ENCODE measurements at places on chromosomes 11 and 22.

DNA sequence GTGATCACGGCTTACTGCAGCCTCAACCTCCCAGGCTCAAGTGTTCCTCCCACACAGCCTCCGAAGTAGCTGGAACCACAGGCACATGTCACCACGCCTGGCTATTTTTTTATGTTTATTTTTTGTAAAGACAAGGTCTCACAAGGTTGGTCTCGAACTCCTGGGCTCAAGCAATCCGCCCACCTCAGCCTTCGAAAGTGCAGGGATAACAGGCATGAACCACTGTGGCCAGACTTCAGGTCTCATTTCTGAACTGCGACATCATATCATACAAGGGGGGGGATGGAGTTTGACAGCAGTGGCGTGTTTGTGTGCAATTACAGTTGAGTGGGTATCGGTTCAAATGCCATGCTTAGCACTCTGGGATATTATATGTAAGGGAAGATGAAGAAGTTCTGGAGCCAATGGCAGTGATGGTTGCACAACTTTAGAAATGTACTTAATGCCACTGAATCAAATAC lies 6.9 kb downstream of the NAALADL1 start:
- DNase-seq, result no peak

GRCh38 chr11:103940551-103940950 lies 95.9 kb upstream of the DDI1 start:
- DNase-seq, result peak; percentile 4

DNA sequence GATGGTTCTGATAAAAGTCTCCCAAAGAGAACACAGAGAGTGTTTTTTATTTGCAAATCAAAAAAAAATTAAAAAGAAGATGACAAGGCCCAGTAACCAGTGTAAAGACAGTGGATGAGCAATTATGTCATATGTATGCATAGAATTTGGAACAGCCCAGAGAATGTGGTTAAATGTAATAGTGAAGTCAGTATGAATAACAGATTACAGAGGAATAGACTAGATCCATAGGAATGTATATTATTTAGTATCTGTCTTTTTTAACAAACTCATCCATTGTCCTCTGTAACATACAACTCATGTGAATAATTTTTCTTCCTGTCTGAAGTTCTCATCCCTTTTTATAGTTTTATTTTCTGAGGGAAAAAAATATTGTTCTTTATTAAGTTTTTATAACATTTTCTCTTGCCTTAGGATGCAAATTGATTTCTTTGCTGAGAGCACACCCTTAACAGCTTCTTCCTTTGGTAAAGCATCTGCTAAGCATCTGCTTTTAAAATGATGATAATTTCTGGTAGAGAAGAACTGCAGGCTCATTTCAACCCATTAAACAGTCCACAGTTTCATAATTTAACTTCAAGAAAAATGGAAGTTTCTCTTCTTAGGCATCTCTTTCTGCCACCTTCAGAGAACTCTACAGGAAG lies 266.5 kb upstream of the MTNR1B start:
- DNase-seq, result no peak

GRCh38 chr11:82533628-82534327 lies 199.9 kb downstream of the FAM181B start:
- DNase-seq, result no peak

- DNase-seq, result no peak
These were observed 6.8 kb downstream of the SAC3D1 start for GRCh38 chr11:65047581-65048422.

GRCh38 chr11:46778416-46778815 lies 59.4 kb downstream of the F2 start:
- DNase-seq, result no peak

DNA sequence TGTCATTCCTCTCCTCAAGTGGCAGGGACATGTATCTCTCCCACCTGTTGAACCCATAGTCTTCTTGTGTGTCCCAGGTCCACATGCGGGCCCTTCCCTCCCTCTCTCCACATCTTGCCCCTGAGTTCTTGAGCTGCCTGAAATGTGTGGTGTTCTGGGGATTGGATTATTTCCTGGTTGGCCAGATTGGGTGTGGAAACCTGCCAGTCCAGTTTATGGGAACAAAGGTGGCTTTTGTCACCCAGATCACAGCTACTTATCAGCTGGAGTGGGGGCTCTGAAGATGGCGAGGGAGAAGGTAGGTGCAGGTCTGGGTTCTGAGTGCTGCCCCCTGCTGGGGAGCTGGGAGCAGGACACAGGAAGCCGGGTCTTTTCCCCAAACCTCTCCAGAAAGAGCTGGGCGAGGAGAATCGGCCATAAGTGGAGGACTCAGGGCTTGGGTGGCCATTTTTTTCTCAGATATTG lies 14.2 kb downstream of the DTX4 start:
- DNase-seq, result no peak

- no peak for DNase-seq
These were observed 172.7 kb downstream of the FAT3 start for GRCh38 chr11:92397221-92397755.

GRCh38 chr11:35112846-35113105 lies 26.2 kb upstream of the CD44 start:
- no peak for DNase-seq

GRCh38 chr22:37095113-37095512 lies 14.4 kb downstream of the TMPRSS6 start:
- DNase-seq, result no peak

- no peak for DNase-seq
These were observed 855.9 kb downstream of the TBC1D22A start for GRCh38 chr22:47618180-47619010.

GRCh38 chr11:27387362-27387761 lies 24.3 kb upstream of the CCDC34 start:
- DNase-seq, result no peak

DNA sequence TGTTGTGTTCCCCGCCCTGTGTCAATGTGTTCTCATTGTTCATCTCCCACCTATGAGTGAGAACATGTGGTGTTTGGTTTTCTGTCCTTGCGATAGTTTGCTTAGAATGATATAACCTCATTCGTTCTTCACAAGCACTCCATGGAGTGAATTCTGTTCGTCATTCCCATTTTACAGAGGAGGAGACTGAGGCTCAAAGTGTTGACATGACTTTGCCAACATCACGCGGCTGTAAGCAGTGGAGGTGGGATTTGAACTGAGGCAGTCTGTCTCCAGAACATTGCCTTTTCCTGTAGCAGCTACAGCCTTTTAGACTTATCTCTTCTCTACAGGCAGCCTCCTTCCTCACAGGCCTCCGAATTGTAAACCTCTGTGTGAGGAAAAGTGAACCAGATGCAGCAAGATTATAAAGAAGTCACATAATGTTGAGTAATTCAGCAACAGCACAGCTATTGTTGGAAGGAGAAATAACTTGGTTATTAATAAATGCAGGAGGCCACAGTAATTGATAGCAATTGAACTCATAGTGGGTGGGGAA lies 74.6 kb downstream of the MYO18B start:
- DNase-seq, result no peak

DNA sequence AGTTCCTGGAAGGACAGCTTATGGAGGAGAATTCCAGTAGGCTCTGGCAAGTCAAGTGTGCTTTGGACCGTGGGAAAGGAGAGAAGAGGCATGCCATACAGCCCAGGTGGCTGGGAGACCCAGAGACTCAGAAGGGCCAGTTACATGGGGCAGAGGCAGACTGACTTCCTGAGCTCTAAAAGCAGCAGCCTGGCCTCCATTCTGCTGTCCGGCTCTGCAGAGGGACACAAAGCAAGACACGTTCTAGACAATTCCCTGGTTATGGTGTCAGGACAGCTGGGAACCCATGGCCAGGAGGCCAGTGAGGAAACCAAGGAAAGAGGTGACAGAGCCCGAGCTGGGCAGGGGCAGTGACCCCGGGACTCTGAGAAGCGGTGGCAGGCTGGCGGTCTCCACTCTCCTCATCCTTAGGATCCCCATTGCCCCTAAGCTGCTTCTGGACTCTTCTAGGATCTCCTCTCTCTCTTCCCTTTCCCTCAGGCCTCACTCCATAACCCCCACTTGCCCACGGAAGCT lies 2.7 kb downstream of the CPT1B start:
- DNase-seq, result no peak

- no peak for DNase-seq
These were observed 11.3 kb downstream of the EED start for GRCh38 chr11:86255896-86256295.

- DNase-seq, result no peak
These were observed 1.2 kb downstream of the ELFN2 start for GRCh38 chr22:37425800-37426705.

DNA sequence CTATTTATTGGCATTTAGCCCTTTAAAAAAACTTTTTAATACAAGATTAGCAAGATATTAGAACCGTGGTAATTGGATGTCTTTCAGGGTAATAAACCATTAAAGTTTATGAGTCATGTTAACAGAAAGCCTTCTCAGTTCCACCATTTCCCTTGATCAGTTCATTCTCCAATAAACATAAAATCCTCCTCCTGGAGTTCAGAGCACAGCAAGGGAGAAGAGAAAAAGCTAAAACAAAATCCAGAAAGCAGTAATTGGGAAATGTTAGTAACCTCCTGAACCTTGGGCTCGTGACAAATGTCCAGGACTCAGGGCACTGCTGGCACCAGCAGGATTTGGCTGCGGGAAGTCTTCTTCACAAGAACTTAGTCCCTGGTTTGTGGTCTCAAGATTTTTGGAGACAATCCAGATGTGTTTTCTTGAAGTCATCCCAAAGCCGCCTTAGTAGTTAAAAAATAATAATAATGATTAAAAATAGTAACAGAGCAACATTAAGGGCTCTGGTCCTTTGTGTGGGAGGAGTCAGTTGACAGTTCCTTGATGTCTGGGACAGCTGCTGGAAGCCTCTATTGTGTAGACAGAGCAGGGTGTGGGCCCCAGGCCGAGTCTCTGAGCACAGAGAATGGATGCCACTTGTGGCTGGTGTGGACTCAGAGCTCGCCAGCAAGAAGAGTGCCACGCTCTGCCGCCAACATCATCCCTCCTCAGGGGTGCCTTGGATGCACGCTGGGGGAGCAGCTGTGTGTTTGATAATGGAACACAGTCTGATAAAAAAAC lies 43.4 kb upstream of the PITPNB start:
- DNase-seq, result no peak

GRCh38 chr11:70883973-70884623 lies 368.3 kb downstream of the SHANK2 start:
- DNase-seq, result no peak

- DNase-seq, result peak; percentile 17
These were observed 823 bp downstream of the CEP57 start for GRCh38 chr11:95790933-95791708.

- no peak for DNase-seq
These were observed 47.5 kb upstream of the CDON start for GRCh38 chr11:126109941-126110731.

DNA sequence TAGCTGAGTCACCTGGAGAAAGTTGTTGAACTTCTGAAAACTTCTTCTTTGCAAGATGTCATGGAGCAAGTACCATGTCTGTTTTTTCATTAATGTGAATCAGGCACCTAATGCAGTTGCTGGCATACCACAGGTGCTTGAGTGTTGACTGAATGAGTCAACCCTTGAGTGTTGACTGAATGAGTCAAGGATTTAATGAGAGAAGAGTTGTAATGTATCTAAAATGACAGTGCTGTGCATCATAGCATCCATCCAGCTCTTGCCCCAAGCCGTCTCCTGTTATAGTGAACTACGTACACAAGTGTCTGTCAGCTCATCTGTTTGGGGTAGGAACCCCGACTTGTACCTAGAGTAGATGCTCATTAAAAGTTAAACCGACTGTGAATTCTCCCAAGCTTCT lies 93.1 kb downstream of the CWC15 start:
- no peak for DNase-seq

- DNase-seq, result no peak
These were observed 82.2 kb upstream of the AKIP1 start for GRCh38 chr11:8828580-8829361.

DNA sequence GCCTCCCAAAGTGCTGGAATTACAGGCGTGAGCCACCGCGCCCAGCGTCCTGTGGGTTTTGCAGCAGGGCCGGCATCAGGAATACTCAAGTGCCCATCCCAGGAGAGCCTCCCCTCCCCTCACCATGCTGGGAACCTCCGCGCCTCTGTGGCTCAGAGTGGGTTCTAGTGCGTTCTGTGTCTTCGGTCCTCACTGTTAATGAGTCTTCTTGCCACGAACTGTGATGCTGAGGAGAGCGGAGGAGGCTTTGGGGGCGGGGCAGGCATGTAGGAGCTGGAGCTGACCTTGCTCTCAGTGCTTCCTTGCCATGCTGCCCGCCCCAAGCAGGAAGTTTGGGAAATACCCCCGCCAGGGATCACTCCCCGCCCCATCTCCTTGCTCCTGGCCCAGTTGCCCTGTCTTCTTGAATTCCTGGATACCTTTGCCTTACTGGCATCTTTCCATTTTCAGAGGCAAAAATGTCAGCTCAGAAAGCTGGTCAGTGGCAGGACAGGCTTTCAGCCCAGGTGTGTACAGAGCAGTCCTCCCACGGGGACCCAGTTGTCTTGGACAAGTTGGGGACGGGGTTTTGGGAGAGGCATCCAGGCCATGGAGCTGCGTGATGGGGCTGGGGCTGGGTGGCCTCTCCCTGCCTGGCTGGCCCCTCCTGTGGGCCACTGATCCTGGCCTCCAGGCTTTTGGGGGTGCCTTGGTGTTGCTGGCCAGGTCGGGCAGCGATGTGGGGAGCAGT lies 5.1 kb downstream of the GRAMD4 start:
- no peak for DNase-seq

DNA sequence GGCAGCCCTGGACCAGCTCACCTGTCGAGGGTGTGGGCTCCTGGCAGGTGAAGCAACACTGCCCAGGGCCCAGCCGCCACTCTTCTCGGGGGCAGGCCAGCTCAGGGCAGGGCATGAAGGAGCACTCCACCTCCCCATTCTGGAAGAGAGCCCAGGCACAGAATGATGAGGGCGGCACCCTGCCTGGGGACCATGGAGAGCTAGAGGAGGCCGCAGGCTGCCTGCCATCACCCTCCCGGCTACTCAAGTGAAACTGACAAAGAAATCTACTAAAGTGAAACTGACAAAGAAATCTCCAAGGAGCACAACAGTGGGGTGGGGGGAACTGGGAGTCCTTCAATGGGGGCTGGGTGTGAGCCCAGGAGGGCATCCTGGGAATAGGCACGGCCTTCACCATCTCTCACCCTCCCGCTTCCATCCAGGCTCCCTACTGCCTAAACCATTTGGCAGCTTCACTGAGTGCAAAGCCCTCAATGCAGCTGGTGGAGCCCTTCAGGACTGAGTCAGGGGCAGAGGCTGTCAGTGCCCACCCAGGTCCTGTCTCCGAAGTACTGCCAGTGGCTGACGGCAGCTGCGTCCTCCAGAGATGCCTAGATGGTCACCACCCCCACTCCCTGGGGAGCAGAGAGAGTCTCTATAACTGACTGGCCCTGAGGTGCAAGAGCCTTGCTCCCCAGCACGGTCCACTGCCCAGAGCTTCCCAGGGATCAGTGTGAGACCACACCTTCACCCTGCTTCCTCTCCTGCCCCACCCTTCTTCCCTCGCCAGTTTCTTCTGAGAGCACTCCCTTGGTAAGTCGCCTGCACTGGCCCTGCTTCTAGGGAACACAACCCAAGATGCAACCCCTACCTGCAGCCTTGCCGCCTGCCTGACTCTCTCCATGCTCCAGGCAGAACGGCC lies 21.7 kb downstream of the VWCE start:
- DNase-seq, result no peak

Measured in T1000 (cell line).